Inflammatory macrophage (primary cell): ENCODE measurements at places on chromosomes 13 and 19.

DNA sequence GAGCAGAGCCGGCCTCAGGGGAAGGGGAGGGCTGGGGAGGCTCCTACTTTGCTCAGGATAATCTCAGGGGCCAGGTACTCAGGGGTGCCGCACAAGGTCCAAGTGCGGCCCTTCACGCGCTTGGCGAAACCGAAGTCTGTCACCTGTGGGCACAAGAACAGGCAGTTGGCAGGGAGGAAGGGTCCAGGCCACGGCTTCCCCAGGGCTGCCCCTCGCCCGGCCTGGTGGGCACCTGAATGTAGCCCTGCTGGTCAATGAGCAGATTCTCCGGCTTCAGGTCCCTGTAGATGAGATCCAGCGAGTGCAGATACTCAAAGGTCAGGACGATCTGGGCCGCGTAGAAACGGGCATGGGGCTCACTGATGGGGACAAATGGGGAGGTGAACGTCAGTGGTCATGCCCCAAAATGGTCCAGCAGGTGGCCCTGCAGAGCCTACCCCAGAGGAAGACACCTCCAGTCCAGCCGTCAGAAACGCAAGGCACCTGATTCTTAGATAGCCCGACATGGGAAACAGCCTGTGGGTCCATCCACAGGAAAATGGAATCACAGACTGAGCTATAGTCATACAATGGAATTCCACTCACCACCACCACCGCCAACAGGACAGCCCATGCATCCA lies 7.1 kb upstream of the SAMD1 start:
- DNase-seq = no peak

GRCh38 chr13:103022336-103022735 lies 43.9 kb downstream of the SLC10A2 start:
- no peak for DNase-seq

DNA sequence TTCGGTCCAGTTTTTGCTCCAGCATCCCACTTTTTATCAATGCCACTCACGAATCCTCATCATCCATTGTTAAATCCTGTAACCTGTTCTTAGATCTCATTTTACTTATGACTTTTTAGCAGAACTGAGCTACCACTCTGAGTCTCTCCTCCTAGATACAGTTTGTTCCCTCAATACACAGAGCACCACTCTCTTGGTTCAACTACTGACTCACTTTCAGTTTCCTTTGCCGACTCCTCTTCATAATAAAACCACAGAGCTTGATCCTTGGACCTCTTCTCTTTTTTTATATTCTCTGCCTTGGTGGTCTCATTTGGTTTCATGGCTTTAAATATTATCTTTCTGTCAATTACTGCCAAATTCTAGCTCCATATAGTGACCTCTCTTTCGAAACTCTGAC lies 150.3 kb downstream of the SLITRK5 start:
- no peak for DNase-seq

DNA sequence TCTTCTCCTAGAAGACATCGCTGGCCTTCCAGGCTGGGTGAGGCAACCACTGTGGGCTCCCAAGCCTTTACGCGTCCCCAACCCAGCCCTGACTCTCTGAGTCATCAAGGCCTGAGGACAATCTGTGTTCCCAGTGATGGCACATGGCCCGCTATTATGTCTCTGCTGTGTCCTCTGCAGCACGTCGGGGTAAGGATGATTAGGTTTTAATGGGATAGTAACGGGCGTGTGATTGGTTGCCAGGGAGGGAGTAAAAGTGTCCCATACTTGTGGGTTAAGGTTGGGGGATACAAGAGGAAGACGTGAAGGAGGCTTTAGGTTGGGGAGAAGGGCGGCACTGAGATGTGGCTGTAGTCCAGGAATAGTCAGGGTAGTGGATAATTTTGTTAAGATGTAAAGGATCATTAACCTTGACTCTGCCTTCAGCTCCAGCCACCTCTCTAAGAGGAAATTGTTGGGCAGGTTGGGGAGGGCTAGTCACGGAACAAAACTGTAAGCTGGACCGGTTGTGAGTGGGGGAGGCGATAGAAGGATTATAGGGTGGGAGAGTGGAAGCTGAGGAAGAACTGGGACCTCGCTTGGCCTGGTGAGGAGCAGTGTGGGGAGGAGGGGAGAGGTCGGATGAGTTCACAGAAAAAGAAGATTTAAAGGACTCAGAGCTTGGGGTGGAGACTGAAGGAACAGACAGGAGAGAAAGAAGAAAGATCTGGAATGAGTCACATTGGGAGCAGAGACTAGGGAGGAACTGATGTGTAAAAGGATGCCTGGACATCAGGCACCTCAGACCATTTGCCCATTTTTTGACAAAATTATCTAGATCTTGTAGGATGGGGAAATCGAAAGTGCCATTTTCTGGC lies 27.9 kb upstream of the IGFL1 start:
- DNase-seq = no peak

- DNase-seq = peak; percentile 73
Measured at GRCh38 chr19:6868351-6868750, 19.0 kb upstream of the ADGRE1 start.

DNA sequence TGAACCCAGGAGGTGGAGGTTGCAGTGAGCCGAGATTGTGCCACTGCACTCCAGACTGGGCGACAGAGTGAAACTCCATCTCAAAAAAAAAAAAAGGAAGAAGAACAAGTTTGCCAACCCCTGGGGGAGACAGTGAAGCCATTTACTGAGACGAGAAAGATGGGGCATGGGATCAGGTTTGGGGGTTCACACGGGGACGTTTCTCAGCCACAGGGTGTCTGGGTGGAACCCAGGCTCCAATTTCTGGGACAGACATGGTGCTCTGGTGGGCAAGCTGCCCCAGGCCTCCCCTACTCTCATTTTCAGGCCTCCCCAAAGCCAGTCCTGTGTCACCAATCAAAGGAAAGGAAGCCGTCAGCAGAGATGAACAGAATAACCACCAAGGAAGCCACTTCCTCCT lies 13.4 kb downstream of the HSH2D start:
- no peak for DNase-seq
